ENCODE measurements at places on chromosomes 11 and 22. TPM values are rescaled to one million over a fixed set of nuclear protein-coding genes. Genes with fewer than 3 reads are reported as not detected.

DNA sequence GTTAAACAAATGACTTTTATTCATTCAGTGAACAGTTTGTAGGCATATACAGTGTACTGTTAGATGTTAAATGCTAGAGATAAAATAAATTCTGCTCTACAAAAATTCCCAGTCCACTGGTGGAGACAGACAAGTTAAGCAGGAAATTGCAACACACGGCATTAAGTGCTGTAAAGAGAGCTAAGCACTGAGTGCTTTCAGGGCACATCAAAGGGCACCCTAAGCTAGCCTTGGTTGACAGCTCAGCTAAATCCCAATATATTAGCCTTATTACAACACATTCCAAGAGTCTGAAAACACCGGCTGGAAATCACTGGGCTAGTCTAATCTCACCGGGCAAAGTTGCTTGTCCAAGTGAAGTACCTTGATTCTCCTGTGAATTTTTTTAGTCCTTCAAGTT, 55.1 kb downstream of the NOX4 start:
- H3K27me3 ChIP-seq: no peaks in the 10 kb centered on the region
- no peaks in the 10 kb centered on the region for H3K36me3 ChIP-seq
- DNase-seq: peak; percentile 77
- peaks cover 5% of the 10 kb centered on the region for H3K4me1 ChIP-seq

- H3K27ac ChIP-seq: no peak overlapping the region
- H3K36me3 ChIP-seq: no peaks in the 10 kb centered on the region
- DNase-seq: no peak
- H3K4me1 ChIP-seq: no peaks in the 10 kb centered on the region
These were observed 24.9 kb downstream of the APLP2 start for GRCh38 chr11:130094614-130095013.

- H3K27ac ChIP-seq: no peak overlapping the region
- H3K4me3 ChIP-seq: no peak overlapping the region
- no peak for DNase-seq
- H3K36me3 ChIP-seq: no peaks in the 10 kb centered on the region
- H3K27me3 ChIP-seq: no peaks in the 10 kb centered on the region
These were observed 95.6 kb downstream of the RASSF10 start for GRCh38 chr11:13104619-13105236.

DNA sequence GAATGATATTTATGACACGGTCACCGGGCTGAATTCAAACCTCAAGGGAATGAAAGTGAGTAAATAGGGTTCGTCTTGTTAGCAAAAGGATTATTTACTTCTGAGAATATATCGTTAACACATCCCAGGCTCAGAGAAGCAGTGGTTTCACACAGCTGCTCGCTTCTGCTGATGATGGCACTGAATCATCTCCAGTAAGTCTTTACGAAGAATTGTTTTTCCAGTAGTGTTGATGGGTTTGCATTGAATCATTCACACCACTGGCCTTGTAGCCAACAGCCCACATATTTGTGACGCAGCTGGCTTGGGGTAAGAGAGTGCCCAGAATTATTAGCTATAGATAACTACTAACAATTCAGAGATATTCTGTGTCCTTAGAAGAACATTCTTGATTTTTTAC, 236.3 kb downstream of the CADM1 start:
- no peak overlapping the region for H3K27ac ChIP-seq
- H3K36me3 ChIP-seq: no peaks in the 10 kb centered on the region
- no peak for DNase-seq
- H3K4me3 ChIP-seq: no peak overlapping the region
- H3K4me1 ChIP-seq: no peaks in the 10 kb centered on the region

DNA sequence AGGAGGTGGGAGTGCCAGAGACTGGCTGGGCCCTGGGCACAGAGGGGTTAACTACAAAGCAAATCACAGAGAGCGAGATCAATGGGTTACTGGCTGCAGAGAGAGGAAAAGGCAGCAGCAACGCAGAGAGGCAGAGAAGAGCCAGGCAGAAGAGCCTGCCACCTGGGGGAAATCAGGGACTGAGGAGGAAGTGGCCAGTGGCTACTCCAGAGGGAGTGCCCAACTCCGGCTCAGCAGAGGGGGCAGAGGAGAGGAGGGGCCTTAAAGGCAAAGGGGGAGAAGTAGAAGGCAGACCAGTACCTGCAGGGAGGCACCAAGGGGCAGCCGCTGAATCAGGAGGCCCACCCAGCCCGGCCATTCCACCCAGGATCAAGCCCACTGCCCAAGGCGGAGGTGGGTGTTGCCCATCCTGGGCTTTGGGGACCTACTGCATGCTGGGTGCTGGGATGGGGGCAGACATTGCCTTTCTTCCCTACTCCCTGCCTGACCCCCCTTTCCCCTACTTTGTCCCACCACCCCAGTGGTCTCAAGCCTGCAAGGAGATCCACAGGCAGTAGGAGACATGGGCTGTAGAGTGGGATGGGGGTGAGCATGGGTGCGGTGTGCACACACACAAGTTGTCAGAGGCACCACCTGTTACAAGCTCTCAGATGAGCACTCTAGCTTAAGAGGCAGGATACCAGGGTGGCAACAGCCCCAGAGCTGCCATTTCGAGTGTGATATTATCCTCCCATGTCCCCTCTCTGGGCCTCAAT, 926 bp upstream of the GALR3 start:
- H3K4me1 ChIP-seq: peaks cover 15% of the 10 kb centered on the region
- H3K36me3 ChIP-seq: no peaks in the 10 kb centered on the region
- no peak for DNase-seq
- peaks cover 50% of the 10 kb centered on the region for H3K27me3 ChIP-seq

DNA sequence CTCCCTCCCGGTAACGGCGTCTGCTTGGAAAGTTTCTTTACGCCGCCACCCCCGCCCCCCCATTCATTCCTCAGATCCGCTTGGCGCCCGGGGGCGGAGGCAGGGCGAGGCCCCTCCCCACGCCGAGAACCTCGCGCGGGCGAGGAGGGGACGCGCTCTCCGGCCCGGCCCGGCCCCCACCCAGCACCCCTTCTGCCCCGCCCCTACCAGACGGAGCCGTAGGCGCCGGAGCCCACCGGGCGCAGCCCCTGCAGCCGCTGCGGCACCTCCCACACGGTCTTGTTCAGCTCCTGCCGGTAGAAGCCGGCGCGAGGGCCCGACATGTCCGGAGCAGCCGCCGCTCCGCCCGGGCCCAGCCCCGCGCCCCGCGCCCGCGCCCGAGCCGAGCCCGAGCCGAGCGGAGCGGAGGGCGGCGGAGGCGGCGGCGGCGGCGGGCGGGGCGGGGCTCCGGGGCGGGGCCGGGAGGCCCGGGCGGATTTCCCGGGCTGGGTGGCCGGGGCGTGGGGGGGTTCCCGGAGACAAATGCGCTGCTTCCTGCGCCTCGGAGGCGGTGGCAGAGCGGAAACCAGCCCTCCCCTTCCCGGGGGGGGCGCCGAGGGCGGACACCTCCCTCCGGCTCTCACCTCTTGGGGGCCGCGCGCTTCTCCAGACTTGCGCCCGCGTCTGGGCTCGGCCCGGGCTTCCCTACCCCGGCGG, at the start of gene MAPK11:
Gene MAPK11, minus strand, starts transcription at position 411 of the 696 bp plus-strand sequence. Its CDS starts 88 bp downstream, at position 323.
- no peak within 1 kb of the TSS for H3K27ac ChIP-seq
- no peaks in the 10 kb centered on the region for H3K36me3 ChIP-seq
- H3K4me3 ChIP-seq: peak within 1 kb of the TSS; percentile 29
- H3K27me3 ChIP-seq: peaks cover 28% of the 10 kb centered on the region
- peaks cover 34% of the 10 kb centered on the region for H3K4me1 ChIP-seq

DNA sequence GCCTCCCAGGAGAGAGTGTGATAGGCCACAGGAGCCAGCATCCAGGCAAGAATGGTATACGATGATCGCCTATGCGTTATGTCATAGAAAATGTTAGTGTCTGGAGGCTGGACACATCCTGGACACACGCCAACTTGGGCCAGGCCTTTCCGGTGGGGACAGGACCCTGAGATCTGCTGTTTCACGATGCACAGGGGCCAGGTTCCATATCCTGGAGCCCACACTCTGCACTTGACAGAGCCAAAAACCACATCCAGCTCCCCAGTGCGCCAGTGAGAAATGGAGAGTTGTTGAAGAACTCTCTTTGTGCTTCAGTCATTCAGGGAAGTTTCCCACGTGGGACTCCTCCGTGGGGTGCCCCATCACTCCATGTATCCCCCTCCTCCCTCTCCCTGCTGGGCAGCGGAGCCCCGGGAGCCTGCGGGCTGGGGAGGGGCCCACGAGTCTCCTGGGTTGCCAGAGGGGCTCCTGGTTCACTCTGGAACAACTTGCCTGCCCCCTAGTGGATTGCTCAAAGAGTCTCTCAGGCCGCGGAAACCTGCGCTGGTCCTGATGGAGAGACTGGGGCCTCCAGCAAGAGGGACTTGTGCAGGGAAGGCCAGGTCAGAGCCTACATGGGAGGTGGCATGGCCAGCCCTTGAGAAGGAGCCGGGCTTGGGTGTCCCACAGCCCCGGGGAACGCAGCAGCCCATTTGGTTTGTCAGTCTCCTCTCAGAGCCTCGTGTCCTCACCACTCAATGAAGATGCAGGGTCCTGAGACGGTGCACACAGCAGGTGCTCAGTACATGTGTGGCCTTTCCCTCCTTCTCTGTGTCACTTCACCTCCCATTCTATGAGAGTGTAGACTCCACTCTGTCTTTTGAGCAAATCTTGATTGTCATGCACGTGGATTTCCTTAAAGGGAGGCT, 10.2 kb upstream of the LRRC32 start:
- peak; percentile 89 for DNase-seq
- H3K4me3 ChIP-seq: no peak overlapping the region
- H3K27me3 ChIP-seq: no peaks in the 10 kb centered on the region
- no peaks in the 10 kb centered on the region for H3K4me1 ChIP-seq
- H3K27ac ChIP-seq: no peak overlapping the region

OR51I1 gene
- total RNA-seq: not detected

CCDC116 gene
- total RNA-seq: 0.30 TPM

GPR83 gene
- total RNA-seq: 0.08 TPM
